ENCODE measurements at places on chromosomes 4 and X. TPM values are rescaled to one million over a fixed set of nuclear protein-coding genes. Genes with fewer than 3 reads are reported as not detected.
A peak's percentile ranks its signal among the peaks of the same experiment; 100 is the strongest.

DNA sequence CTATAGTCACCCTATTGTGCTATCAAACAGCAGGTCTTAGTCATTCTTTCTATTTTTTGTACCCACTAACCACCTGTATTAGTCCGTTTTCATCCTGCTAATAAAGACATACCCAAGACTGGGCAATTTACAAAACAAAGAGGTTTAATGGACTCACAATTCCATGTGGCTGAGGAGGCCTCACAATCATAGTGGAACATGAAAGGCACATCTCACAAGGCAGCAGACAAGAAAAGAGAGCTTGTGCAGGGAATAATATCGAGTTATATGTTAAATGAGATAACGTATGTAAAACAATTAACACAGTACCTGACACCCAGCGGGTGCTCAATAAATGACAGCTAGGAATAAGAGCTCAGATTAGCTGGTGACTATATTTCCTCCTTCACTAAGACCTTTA, 88.1 kb upstream of the WDR44 start:
- no peak for DNase-seq

Gene DYNLT3
- total RNA-seq: 19.6 TPM

DNA sequence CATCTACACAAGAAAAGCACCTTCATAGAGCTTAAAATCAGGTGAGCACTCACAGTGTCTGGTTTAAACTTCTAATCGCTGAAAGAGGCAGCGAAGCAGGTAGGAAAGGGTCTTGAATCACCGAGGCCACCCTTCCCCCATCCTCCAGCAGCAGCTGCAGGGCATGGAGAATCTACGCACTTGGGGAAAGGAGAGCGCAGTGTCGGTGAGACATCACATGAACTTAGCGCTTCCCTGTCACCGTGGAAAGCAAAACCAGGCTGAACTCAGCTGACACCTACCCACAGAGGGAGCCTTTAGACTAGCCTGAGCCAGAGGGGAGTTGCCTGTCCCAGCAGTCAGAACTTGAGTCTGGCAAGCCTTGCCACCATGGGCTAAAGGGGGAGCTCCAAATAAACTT, 197.2 kb upstream of the ZFP42 start:
- DNase-seq: no peak

- DNase-seq: no peak
Observed at GRCh38 chr4:128416921-128417320, 129.3 kb upstream of the PGRMC2 start.

DNA sequence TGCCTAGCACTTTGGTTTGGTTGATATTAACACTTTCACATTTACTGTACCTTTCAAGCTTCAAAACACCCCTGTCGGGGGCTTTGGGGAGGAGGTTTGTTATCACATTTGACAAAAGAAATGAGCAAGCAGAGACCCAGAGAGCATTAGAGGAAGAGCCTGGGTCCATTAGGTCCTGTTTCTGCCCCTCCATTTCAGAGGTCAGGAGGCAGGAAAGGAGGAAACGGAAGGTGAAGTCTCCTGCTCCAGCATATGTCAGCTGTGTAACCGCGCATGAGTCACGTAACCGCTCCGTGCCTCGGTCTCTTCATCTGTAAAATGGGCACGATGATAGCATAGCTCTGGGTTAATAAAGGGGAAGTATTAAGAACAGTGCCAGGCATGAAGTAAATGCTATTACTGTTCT, 201.9 kb upstream of the BCOR start:
- DNase-seq: no peak

DNA sequence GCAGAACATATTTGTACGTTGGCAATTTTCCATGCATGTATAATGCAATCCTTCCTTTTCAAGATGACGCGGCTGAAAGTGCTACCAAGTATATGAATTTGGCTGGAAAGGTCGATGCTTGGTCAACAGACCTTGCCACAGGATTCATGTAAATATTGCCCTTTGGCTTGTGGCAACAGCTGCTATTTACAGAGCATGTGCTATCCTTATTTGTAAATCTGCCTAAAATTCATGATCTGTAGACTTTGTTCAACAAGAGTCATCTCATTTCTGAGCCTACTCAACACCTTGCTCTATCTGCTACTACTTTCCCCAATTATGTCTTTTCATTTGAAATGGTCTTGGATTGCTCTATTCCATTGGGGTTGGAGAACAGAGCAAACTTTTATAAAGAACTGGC, 1.9 kb upstream of the SMARCA1 start:
- no peak for DNase-seq

GRCh38 chrX:42119076-42119475, 195.7 kb upstream of the CASK start:
- no peak for DNase-seq

Gene OPHN1
- total RNA-seq: 7.6 TPM

GRCh38 chr4:2048831-2049230, 10.3 kb upstream of the NAT8L start:
- no peak for DNase-seq

DNA sequence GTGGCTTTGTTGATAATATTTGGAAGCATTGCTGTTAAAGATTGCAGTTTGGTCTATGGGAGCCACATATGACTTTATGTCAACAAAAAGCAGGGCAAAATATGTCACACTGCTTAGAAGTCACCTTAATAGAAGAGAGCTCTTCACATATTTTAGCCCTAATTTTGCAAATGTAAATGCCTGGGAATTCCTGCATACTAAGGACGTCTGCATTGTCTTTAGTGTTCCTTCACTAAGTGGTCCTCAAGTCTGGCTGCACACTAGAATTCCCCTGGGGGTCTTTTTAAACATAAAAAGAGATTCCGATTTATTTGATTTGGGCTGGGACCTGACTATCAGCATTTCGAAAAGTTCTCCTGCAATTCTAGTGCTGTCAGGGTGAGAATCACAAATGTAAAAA, 495.1 kb upstream of the FAM241A start:
- DNase-seq: no peak

DNA sequence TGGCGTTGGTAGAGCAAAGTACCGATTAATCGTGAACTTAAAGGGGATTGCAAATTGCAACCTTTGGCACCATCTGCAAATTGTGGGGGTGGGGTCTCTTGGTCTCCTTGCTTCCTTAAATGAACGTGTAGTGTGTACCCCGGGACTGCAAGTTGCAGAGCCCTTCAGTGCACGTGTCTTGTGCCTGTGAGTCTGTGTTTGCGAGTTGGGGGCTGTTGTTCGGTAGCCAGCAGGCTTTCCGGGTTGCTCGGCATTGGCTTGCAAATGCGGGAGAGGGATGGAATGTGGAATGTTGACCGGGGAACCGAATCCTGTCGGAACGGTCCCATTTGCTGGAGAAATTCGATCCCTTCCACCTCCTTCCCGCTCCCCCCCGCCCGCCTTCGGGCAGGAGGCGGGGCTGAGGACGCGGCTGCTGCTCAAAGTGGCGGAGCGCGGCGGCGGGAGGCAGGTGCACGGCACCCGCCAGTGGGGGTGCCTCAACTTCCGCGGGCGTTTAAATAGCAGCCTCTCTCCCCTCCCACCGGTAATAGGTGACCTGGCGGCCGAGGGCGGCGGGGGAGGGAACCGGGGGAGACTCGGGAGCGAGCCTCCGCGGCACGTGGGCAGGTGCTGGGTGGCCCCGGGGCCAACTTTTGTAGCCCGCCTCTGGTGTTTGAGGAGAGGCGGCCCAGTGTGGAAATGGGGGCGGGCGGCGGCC, 1.5 kb downstream of the JADE1 start:
- peak; percentile 86 for DNase-seq

- DNase-seq: no peak
Observed at GRCh38 chr4:185227713-185228278, 18.4 kb downstream of the SNX25 start.

GRCh38 chr4:46390355-46391058, 579 bp upstream of the GABRA2 start:
- DNase-seq: peak; percentile 5

Gene KCNIP4
- total RNA-seq: 0.96 TPM

GRCh38 chrX:38326086-38326485, 1.2 kb downstream of the RPGR start:
- no peak for DNase-seq

DNA sequence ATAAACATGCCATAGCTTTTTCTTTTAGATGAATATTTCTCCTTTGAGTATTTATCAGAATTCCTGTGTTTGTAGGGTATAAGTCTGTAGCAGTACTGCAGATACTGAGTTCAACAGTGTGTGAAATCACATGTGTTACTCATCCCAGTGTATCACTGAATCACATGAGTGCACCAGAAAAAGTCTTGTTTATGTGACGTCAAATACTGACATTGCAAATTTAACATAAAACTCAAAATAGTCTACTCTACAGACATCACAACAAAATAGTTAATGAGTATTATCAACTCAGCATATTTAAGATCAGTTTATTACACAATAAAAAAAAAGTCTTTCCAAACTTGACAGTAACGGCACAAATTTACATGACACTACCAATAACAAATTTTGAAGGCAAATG, 221.3 kb downstream of the DCTD start:
- no peak for DNase-seq

DNA sequence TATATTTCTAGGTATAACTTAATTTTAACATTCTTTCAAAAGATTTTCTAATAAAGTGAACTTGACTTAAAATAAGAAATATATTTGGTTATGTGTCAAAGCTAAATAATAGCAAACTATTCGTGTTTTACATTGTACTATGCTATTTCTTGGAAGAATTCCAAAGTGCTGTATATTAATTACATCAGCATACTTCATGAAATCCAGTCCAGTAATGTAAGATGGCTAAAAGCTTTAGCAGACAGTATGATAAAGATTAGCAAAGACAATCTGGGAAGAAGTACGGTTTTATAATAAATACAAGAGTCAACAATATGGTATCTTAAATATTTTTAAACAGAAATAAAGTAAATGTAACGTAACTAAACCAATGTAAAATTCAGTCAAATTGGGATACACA, 125.7 kb downstream of the FSTL5 start:
- no peak for DNase-seq

GRCh38 chr4:102170910-102171309, 174.4 kb downstream of the SLC39A8 start:
- no peak for DNase-seq

Gene MAMLD1
- total RNA-seq: 1.0 TPM

Gene MMAA
- 12.9 TPM for total RNA-seq

GRCh38 chrX:40244980-40245379, 147.2 kb upstream of the BCOR start:
- DNase-seq: no peak
